ENCODE measurements at places on chromosomes 6 and 20.

- no peak for DNase-seq
Observed at GRCh38 chr6:12472601-12473038, 182.5 kb downstream of the EDN1 start.

GRCh38 chr6:32666420-32667300 is at the start of gene HLA-DQB1:
Gene HLA-DQB1, minus strand, starts transcription at chr6:32666657. Its CDS starts 50 bp downstream, at chr6:32666607.
- DNase-seq, result peak; percentile 77

GRCh38 chr6:148761527-148762011 is 14.7 kb downstream of the UST start:
- DNase-seq, result no peak

- DNase-seq, result no peak
Observed at GRCh38 chr6:167305796-167306195, 14.7 kb downstream of the UNC93A start.

- no peak for DNase-seq
Observed at GRCh38 chr6:117512987-117513573, 30.6 kb downstream of the DCBLD1 start.

GRCh38 chr6:135233686-135234491 is 52.8 kb downstream of the MYB start:
- no peak for DNase-seq

DNA sequence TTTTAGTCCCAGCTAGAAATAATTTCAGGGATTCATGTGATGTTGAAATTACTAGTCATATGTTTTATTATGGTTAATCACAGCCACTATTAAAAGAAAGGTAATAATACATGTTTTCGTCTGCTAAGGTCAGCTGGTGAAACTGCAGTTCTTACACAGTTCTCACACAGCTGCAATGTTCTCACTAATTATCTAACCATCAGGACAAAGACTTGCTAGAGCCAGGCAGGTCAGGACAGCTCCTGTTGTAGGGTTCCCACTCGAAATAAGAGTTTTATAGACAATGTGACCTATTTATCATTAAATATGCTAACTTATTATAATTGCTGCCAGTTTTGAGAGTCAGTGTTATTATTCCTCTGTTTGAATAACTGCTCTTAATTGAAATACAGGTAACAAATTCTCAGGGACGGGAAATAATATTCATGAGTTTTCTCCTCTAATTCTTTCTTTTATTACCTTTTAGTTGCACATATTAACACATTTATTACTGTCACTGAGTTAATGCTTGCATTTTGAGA is 97.9 kb downstream of the GJA1 start:
- DNase-seq, result no peak

DNA sequence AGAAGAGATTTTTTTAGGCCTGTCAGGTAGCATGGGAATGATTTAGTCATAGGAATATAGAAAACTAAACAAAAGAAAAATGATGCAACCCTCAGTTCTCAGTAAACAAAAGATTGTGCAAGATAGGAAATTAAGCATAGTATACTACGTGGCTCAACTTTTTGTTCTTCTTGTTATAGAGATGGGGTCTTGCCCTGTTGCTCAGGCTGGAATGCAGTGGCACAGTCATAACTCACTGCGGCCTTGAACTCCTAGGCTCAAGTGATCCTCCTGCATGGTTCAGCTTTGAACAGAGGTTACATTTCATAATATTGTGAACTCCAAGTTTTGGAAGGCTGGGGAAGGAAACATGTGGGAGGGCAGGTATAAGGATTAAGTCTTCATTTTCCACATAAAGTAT is 28.5 kb downstream of the SLX4IP start:
- DNase-seq, result no peak

DNA sequence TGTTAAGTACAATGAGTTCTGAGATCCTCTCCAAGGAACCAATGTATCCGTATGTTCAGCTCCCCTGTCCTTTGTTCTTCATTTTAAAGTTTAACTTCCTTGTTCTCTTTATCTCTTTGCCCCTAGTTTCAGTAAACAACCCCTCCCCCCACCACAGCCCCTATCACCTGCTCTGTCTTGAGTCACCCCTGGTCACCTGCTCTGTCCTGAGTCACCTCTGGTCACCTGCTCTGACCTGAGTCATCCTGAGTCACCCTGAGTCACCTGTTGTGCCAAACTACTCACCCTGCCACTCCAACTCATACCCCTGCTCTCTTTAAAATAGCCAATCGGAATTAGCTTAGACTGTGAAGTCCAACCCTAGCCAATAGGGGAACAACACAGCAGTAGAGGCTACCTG is 288.7 kb upstream of the CDYL start:
- DNase-seq, result no peak

- DNase-seq, result no peak
Observed at GRCh38 chr6:94254689-94255088, 835.3 kb upstream of the EPHA7 start.

DNA sequence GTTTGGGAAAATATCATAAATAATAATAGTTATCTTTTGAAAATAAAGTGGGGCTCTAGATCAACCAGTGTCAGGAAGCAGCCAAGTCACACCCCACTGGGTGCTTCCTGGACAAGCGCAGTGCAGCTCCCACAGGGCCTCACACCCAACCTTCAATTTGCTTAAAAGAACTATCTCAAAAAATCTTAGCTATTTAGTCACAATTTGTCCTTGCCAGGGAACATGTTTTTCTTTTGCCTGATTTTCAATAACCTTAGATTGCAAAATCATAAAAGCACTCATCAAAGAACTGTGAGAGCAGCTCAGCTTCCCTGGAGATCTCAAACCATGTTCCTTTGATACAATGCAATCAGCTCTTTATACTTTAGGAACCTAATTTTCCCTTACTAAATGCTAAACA is 1.6 kb upstream of the NCOA7 start:
- peak; percentile 64 for DNase-seq
